Amniotic stem cell (primary cell): ENCODE measurements at places on chromosomes 4 and X.

DNA sequence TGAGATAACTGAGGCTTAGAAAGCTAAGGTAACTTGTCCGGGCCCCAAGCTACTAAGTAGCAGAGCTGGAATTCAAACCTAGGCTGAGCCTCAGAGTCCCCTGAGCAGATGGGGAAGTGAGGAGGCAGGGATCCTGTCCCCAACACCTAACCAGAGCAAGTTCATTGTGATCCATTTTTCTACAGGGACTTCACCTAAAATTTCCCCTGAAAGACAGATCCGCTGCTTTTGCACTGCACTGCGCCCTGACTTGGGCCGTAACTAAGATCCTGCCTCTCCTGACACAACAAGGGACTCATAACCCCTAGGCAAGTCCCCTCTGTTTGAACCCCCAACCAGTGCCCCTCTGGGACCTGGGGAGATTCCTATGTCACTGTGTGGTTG is 25.6 kb upstream of the MTM1 start:
- no peak for DNase-seq

DNA sequence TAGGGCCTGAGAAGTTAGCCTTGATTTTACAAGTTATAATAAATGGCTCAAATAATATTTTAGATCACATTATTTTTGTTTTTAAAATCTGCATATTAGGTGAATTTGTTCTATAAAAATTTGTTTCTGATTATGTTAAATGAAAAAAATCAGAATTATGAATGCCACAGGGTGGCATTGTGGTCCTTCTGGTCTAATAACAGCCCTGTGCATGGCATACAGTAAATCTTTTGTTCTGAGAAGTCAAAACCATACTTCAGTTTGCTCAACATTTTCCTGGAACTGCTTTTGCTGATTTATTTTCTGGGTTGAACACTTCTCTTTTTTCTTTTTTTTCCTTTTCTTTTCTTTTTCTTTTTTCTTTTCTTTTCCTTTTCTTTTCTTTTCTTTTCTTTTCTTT is 101.0 kb upstream of the UBQLN2 start:
- no peak for DNase-seq

- no peak for DNase-seq
Observed at GRCh38 chr4:1695913-1696312, 11.8 kb upstream of the FAM53A start.

GRCh38 chrX:93528917-93529316 is 144.5 kb downstream of the NAP1L3 start:
- DNase-seq, result no peak

GRCh38 chr4:174713181-174713580 is 115.9 kb downstream of the GLRA3 start:
- DNase-seq, result no peak

DNA sequence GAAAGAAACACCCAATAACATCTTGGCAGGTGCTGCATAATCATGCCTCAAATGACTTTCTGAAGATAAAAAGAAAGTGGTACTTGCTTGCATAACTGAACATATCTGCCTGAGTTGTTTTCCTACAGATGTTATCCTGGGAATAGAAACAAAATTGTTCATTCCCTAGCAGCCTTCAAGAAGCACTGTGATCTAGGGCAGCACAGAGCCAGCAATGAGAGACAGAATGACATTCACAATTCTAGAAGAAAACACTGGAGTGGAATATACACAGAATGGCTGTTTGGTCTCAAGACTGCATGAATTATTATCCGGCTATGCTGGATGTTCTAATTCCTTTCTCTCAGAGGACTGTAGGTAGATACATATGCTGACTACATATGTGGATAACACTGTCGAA is 790.9 kb downstream of the PDHA2 start:
- DNase-seq, result no peak

- no peak for DNase-seq
Observed at GRCh38 chr4:78293348-78293747, 236.2 kb downstream of the FRAS1 start.

GRCh38 chrX:7215842-7216241 is 67.9 kb upstream of the PUDP start:
- no peak for DNase-seq

DNA sequence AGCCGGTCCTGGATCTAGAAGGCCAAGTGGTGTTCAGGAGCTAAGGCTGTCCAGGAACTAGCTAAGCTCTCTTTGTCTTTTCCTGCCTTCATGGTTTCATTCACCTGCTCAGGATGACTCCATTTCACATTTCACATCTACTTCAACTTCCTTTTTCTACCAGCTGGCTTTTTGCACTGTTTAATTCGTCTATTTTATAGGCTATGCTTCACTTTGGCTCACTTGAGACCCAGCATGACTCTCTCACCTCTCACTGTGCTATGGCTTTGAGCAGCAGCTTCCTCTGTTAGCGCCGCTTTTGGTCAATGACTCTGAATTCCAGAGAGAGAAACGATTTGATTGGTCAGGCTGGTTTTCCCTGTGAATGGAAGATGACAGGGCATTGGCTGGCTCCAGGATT is 213.5 kb upstream of the CLNK start:
- DNase-seq, result no peak
